ENCODE measurements at places on chromosomes 12 and 14.
A peak's percentile ranks its signal among the peaks of the same experiment; 100 is the strongest.

GRCh38 chr12:43444940-43445564 is 107.0 kb downstream of the ADAMTS20 start:
- DNase-seq, result peak; percentile 51

DNA sequence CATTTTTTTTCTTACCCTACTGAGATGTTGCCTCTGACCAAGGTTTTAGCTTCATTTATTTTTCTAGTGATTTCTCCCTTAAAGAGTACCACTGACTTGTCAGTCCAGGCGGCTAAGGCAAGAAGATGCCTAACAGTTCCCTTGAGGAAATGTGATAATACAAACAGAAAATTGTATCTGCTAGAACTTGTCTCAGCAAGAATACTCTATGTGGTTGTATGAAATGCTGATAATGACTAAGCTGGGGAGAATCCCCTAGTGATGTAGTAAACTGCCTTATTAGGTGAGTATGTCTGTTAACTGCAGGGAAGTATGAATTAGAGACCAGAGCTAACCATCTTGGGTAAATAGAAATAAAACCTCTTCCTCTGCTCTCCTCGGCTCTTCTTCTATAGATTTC is 6.7 kb downstream of the C12orf54 start:
- peak; percentile 33 for DNase-seq

DNA sequence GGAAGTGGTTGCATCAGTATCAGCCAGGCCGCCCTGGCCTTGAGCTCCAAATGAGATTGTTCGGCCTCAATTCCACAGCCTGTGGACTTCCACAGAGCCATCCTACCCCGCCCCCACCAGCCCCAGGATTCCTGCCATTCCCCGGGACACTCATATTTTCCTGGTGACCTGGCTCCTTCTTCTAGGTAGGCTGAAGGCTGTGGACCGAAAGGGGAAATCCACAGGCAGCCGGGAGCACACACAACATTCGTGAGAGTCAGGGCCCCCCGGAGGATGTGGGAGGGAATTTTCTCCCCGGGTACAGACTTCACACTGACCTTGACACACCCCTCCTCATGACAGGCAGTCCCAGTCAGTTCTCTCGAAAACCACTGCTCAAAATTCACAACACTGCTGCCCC is 39.9 kb downstream of the RIN3 start:
- peak; percentile 78 for DNase-seq

GRCh38 chr14:106459971-106460730 is 933.8 kb downstream of the TMEM121 start:
- DNase-seq, result no peak

- no peak for DNase-seq
Measured at GRCh38 chr12:97513950-97514349, 51.3 kb downstream of the RMST start.

Data from fibroblast of skin of right biceps (primary cell).